Caudate nucleus (tissue), 63 donors: ENCODE measurements at places on chromosomes 2 and 18.

DNA sequence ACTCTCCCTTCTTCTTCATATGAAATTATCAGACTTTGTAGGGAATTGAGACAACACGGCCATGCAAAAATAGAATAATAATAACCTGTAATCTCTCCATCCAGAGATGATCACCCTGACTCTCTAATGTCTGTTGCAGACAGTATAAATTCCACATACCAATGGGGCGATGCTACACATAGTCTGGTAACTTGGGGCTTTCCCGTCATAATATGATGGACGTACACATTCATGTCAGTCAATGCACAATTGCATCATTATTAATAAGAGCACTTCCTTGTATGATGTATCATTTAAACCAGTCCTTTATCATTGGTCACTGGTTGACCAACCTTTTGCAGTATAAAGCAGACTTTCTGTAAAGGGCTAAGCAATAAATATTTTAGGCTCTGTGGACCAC, 39.5 kb upstream of the SCLY start:
- no peak for DNase-seq

DNA sequence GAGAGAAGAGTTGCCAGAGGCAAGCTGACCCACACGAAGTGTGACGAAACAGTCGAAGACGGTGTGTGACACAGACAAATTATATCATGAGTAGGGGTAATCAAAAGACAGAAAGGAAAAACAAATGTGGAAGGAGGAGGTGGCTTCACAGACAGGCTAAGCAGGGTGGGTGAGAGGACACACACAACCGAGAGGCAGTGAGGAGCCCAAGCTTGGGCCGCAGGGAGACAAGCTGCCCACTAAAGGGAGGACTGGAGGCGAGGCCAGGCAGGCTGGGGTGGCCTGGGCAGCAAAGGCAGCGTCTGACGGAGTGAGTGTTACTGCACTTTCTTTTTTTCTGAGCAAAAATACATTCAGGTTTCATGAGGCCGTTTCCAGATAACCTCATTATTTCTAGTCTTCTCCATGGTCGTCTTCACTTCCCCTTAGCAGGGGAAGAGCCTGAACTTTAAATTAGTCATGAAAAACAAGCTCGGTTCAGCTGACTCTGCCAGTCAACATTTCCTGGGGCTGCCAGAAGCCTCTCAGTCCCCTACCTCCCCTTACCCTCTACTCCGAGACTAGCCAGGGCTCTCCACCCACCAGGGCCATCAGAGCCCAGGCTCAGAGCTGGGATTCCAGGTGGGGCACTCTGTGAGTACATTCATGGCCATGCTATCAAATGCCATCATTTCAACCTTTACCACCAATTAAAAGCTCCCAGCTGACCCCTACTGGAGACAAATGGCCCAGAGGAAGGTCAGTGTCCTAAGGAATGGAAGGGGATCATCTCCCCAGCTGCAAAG, 13.8 kb upstream of the ZFP36L2 start:
- DNase-seq, result no peak

DNA sequence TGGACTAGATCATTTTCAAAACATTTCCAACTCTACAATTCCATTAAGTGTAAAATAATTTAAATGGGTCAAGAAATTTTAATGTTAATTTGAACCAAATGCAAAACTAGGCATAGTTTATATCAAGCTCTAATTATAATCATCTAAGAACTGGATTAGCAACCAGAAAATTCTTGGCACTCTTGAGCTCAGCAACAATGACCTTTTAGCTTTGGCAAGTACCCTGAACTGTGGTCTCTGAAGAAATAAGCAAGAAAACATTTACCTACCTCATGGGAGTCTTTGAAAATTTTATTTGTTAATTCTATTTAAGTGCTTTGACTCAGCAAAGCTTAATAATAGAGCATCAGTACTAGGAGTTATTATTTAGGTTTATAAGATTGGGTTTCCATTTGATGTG, 313.2 kb downstream of the SATB2 start:
- DNase-seq, result no peak

- no peak for DNase-seq
These were observed 248.9 kb downstream of the GLI2 start for GRCh38 chr2:120984452-120985173.

GRCh38 chr2:152421521-152422370, 86.8 kb downstream of the FMNL2 start:
- DNase-seq, result no peak
